ENCODE measurements at places on chromosomes 4 and X.

GRCh38 chrX:70973221-70973620 lies 42.3 kb upstream of the SLC7A3 start:
- DNase-seq, result no peak

DNA sequence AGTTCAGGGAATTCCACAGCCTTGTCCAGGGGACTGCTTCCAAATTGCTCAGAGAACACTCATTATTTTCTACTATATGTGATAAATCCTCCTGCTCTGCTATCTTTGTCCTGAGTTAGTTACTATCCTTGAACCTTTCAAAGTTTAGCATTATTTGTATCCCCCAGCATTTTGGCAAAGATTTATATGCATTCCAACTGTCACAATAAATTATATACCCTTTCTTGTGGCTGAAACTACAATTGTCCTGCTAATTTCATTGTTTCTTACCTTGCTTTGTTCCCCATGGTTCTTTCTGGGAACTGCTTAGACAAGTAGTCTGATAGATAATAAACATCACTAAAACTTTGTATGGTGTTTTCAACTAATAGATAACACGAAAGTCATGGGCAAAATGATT lies 40.5 kb downstream of the TECRL start:
- DNase-seq, result no peak

DNA sequence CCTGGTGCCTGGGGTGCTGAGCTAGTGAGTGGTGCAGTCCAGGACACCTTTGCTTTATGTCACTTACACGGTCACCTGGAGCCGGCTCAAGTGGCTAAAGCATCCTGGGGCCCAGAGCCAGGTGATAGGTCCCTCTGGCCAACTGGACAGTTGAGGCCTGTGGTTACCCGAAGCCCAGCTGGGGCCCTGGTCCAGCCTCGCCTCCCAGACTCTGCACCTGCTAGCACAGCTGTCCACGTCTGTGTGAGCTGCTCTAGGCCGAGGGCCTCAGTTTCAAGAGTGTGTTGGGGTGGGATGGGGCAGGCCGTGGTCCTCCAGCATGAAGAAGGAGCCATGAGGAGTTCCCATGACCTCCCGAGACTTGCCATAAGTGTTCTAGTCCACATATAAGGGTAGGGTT lies 7.7 kb upstream of the ADD1 start:
- DNase-seq, result no peak

GRCh38 chr4:8422327-8422726 lies 18.2 kb downstream of the ACOX3 start:
- DNase-seq, result no peak

DNA sequence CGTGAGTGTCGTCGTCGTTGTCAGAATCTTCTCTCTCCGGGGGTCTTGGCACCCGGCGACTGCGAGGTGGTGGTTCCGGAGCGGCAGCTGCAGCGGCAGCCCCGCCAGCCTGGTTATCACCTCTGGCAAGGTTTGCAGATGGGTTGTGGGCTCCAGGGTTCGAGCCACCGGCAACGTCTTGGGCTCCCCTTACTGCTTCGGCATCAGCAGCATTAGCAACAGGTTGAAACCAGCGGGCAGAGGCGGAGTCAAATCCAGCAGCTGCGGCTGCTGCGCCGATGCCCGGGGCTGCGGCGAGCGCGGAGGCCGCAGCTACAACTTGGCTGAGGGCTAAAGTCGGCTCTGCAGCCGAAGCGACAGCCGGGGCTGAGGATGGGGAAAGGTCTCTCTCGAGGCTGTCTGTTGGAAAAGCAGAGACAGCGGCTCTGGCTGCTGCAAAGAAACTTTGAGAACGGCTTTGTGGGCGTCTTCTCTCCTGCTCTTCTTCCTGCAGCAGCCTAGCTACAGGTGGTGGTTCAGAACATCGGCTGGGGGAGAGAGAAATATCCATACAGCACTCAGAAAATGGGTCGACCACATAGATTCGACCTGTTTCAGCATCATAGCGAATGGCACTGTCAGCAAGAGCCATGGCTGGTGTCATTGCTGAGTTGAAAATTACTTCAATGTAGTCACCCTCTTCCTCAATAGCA lies 3.6 kb downstream of the IRS4 start:
- DNase-seq, result no peak

DNA sequence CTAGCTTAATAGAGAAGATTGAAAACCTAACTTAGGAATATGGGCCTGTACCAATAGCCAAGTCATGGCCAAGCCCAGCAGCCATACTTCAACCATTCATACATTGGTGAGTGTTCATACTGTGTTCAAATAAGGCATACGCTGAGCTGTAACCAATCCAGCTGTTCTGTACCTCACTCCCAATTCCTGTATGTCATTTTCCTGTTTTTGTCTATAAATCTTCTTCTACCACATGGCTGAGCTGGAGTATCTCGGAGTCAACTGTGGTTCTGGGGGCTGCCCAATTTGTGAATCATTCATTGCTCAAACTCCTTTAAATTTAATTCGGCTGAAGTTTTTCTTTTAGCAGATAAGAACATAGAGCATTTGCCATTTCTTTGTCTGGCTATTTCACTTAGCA lies 195.3 kb upstream of the ANKRD50 start:
- DNase-seq, result no peak

- DNase-seq, result no peak
Measured at GRCh38 chr4:145681956-145682355, 2.0 kb downstream of the C4orf51 start.

GRCh38 chrX:26783512-26784225 lies 567.7 kb downstream of the MAGEB5 start:
- no peak for DNase-seq

DNA sequence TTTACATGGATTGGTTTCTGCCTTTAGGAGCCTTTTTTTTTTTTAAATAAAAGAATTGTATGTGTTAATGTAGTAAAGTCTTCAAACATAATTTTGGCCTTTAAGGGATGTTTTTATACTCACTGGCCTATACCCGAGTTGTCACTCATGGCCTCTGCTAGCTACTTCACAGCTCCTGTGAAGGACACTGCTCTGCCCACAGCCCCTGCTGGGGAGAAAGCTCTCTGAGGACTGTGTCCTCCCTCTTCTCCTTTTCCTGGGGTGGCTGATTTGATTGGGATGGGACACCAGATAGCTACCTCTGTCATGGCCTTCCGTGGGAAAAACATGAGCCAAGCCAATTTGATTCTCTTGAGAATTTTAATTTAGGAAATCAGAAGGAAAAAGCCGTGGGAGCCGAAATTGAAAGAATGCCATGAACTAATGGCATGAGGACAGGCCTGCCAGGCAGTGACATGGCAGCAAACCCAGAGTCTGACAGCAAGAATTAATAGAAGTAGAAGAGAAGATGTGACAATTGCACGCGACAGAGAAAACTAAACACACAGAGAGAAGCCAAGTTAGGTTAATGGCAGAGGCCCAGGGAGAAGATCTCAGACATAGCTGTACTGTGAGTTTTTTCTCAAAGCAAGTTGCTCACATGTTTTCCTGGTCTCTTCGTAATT lies 81.4 kb downstream of the ARHGAP10 start:
- no peak for DNase-seq

- DNase-seq, result no peak
Measured at GRCh38 chrX:140132937-140133336, 167.6 kb upstream of the CXorf66 start.

GRCh38 chr4:118770741-118771187 lies 65.2 kb downstream of the SEC24D start:
- DNase-seq, result no peak

DNA sequence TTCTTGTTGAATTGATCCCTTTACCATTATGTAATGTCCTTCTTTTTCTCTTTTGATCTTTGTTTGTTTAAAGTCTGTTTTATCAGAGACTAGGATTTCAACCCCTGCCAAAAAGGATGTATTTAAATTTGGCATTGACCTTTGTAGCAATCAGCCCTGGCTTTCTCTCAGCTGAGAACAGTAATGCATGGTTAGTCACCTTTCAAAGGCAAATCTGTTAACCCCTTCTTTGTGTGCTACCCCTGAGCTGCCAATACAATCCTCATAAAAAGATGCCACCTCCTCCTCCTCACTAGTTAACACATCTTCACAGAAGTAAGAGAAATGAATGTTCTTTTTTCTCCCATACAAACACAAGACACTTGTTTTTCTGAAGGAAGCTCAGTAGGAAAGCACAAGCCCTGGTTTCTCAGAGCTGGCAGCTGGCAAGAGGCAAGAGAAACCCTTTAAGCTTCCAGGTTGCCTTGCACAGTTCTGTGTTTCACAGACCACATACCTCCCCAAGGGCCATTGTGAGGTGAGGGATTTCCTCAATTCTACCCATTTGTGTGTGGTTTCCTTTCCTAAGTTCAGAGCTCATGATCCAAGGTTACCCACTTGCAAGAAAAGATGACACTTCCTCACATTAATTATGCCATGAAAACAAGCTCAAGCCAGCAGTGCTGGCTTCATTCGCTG lies 122.6 kb downstream of the RCHY1 start:
- no peak for DNase-seq

- DNase-seq, result no peak
Measured at GRCh38 chr4:40244606-40245005, 47.8 kb downstream of the RHOH start.

- DNase-seq, result no peak
Measured at GRCh38 chrX:114065577-114066223, 518.2 kb upstream of the HTR2C start.
